ENCODE measurements at places on chromosomes 7 and 10.

DNA sequence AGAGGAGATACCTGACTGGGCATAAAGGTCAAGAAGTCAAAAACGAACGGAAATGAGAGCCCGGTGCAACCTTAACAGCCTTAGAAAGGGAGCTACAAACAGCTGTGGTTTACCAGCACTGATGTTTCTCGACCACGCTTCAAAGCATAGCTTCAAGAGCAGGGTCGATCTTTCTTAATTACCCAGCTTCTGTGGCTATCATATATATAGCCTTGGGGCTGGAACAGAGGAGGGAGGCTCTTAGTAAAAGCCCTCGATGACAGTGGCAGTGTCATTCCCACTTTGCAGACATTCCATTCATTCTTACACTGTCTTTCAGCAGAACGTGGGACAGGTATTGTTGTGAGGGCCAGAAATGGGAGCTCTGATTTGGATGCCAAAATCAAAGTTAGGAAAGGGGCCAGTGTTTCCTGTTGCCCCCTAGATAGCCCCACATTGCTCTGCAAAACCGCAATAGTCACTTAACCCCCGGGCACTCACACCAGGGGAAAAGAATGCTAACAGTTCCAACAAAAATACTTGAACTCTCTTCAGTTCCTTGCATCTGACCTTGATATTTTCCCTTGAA lies 141.5 kb downstream of the MTPAP start:
- no peak for DNase-seq

- no peak for DNase-seq
These were observed 64.9 kb upstream of the WAPL start for GRCh38 chr10:86586516-86586915.

DNA sequence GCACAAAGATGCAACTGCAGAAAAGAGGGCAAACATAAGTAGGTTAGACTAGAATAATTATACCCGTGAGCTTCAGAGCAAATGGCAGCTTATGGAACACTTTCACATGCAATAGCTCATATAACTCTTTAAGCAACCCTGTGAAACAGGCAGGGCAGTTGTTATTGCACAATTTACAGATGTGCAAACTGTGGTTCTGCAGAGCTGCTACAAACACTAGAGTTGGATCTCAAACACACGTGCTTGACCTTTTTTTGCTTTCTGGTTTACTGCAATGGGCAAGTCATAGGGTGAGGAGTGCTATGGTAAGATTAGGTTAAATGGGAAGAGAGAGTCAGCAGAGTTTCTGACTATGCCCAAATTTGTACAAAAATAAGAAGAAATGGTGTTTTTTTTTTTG lies 610.8 kb downstream of the GATA3 start:
- no peak for DNase-seq

DNA sequence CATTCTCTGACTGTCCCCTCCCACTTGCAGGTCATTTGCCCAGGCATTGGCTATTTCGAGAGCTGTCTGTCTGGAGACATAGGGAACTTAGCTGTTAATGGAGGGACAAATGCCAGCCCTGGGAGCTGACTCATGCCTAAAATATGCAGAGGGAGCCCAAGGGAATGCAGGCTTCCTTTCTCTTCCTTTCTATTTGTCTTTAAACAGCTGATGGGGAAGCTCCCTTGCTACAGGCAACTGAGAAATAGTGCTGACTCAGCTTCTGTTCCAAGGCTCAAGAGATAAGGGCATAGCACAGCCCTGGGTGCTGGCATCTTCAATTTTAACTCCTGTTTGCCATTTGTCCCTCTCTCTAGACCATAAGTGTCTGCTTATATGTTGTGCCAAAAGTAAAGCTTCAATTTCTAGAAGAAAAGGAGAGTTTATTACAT lies 82.7 kb upstream of the C1GALT1 start:
- no peak for DNase-seq

DNA sequence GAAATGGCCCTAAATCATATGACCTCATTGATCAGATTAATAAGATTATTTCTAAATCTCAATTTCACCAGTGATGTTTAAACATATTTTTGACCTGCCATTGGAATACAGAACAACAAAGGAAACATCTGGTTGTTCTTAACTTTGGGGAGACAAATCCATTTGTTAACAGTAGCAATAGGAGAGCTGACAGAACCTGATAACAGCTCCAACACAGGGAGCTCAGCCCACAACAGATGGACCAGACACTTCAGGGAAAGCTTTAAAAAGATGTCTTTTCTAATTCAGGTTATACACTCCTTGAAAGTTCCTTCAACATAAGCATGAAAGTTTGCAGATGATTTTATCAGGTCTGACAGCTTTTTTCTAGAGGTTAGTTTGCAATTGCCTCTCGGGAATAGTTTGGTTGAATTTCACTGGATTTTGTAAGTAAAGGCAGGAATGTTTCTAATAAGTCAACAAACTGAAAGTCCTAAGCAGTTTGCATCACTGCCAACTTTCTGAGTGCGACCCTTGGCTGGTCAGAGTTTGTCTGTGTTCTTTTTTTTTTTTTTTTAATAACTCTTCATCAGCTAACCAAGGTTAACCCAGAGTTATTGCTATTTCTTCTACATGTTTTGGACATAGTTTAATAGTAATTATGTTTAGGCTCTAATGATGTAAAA lies 6.5 kb upstream of the MET start:
- no peak for DNase-seq

GRCh38 chr7:128948976-128949760 lies 11.4 kb downstream of the IRF5 start:
- DNase-seq: no peak

GRCh38 chr10:27157150-27157549 lies 2.0 kb downstream of the MASTL start:
- DNase-seq: no peak

GRCh38 chr7:71871446-71871845 lies 540.7 kb downstream of the CALN1 start:
- no peak for DNase-seq

- no peak for DNase-seq
These were observed 133.3 kb downstream of the EXOC4 start for GRCh38 chr7:133386205-133386604.

- no peak for DNase-seq
These were observed 14.0 kb downstream of the SLC13A4 start for GRCh38 chr7:135713836-135714470.

DNA sequence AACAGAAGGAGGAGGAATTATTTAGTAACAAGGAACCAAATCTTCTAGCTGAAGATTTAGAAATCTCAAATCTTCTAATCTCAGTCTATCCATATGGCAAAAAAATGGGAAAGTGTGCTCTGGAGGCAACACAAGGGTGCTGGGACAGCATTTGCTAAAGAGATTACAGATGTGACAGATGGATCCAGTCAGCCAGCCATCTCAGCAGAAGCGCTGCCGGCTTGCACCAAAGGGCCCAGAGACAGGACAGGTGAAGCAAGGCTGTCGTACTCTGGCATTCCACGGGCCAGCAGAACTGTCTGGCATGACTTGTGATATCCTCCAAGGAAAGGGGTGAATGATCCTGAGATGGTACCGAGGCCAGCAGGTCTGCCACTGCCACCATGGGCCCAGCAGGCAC lies 45.7 kb upstream of the GJD4 start:
- DNase-seq: no peak

DNA sequence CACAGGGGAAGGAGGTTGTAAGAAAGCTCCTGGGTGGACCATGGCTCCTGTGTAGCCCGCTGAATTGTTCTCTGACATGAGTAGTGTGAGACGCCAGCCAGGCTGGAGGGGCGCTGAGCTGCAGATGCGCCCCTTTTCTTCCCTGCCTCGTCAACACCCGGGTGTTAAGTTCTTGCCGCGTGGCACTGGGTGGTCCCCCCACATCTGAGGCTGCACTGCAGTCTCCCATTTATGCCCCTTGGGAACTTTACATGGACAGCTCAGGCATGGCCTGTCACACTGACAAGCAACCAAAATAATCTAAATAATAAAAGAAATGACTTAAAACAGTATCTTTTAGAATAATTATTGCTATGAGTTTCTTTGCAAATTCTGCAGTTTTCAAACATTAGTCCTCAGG lies 34.6 kb upstream of the HSPA12A start:
- no peak for DNase-seq

DNA sequence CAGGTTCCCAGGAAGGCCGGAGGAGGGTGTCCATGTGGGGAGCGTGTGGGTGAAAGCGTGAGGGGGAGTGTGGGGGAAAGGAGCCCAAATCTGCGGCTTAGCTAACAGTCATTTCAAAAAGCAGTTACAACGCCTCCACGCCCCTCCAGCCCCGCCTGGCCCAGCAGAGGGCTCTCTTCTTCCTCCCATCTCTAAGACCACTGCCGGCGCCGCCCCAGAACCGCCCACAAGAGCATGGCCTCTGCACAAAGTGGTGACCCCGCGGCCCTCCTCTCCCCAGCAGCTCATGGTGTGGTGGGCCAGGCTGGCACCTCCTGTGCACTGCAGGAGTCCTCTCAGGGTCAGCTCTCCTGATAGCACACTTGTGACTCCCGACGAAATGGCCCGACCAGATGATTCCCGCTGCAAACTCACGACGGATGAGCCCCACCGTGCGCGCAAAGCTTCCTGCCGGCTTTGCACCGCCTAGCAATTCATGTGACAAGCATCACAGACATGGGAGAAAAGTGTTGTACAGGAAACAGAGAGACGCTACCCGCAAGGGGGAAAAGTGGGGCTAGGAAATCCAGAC lies 12.4 kb upstream of the HUS1 start:
- peak; percentile 77 for DNase-seq

GRCh38 chr7:120089968-120090367 lies 183.0 kb upstream of the KCND2 start:
- DNase-seq: no peak

- DNase-seq: no peak
These were observed 2.6 kb upstream of the VIPR2 start for GRCh38 chr7:159147246-159147645.

DNA sequence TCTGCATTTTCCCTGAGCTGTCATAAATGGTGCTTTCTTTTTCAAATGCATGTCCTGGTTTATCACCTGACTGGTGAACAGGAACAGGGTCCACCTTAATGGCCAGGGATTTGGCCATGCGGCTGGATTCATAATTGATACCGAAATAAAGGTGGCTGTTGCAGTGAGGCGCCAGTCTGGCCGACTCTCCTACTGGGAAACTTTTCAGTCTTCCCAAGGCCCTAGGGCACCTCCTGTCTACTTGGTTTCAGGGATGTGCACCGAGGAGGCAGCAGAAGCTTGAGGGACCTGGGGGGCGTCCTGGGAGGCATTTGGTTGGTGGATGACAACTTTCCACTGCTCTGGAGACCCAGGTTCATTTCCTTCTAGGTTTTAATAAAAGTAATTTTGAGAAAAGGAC lies 46.4 kb upstream of the FIGNL1 start:
- no peak for DNase-seq

DNA sequence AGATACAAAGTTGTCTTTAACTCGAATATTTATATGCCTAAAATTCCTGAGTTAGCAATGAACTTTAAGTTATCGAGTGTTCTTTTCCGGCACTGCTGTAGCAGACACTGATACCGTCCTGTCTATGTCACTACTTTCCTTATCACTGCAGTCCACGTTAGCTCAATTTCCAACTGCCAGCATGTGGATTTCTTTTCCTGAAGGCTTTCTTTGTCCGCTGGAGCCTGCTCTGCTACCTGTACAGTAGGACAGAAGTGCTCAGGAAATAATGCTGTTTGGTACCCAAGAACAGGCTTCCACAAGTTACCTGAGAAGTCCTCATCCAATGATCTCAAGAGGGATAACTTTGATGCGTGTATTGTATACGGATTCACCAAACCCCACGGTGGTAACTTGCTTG lies 329.4 kb downstream of the NXPH1 start:
- DNase-seq: no peak

GRCh38 chr10:88118729-88119128 lies 255.3 kb downstream of the PTEN start:
- DNase-seq: no peak

DNA sequence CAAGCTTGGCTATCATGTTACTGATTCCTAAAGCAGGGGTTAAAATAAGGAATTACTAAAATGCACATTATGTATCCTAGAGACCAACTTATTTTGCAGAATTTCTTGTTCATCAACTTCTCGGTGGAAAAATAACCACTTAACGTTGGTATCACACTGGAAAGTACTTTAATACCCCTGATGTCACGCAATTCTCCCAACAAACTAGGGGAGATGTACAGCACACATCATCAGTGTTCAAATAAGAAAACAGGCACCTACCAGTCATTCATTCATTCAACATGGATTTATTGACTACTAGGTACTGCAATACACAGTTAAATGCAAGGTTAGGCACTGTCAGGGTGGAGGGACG lies 648 bp downstream of the HUS1 start:
- no peak for DNase-seq

DNA sequence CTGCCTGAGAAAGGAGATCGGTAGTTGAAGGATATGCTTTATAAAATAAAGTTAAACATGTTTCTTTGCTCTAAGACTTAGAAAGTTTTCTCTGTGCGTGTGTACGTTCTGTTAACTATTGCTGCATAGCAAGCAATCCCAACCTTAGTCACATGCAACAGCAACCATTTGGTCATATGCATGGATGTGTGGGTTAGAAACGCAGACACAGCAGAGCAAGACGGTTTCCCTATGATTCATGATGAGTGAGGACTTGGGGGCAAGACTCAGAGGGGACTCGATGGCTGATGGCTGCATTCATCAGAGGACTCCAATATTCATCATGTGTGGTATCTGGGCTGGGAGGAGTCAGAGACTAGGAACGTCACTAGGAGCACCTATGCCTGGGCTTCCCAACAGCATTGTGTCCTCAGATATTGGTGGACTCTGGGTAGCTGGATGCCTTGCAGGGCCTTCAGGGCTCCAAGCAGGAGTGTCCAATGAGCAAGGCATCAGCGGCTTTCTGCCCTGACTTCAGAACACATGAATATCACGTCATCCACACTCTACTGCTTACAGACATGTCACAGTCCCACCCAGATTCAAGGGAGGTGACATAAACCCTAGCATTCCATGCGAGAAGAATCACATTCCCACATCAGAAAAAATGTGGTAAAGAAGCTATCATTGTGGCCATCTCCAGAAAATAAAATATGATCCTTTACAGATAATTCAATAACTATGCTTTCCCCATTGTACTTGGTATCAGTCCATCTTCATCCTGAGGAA lies 731.2 kb downstream of the TNS3 start:
- DNase-seq: no peak

GRCh38 chr7:135728136-135728669 lies at the start of gene SLC13A4:
TSS of gene SLC13A4 (minus strand) at chr7:135728186. CDS start at chr7:135727496, 690 bp downstream.
- no peak for DNase-seq
